ENCODE measurements at places on chromosomes 16 and 17.

DNA sequence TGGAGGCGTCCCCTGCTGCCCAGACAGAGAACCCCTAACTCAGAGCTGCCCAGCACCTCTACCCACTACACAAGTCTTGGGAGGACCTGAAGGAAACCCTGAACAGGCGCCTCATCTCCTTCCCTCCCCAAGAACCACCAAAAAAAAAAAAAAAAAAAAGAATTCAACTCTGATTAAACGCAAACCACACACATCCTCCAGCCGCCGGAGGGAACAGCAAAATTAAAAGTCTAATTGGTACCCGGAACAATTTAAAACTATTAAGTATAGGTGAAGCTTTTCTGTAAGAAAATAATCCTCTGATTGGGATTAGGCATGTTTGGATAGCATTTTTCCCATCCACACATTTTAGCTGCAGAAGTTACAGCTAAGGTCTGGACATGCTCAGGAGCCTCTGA lies 202.7 kb downstream of the ZNF423 start:
- DNase-seq = no peak

DNA sequence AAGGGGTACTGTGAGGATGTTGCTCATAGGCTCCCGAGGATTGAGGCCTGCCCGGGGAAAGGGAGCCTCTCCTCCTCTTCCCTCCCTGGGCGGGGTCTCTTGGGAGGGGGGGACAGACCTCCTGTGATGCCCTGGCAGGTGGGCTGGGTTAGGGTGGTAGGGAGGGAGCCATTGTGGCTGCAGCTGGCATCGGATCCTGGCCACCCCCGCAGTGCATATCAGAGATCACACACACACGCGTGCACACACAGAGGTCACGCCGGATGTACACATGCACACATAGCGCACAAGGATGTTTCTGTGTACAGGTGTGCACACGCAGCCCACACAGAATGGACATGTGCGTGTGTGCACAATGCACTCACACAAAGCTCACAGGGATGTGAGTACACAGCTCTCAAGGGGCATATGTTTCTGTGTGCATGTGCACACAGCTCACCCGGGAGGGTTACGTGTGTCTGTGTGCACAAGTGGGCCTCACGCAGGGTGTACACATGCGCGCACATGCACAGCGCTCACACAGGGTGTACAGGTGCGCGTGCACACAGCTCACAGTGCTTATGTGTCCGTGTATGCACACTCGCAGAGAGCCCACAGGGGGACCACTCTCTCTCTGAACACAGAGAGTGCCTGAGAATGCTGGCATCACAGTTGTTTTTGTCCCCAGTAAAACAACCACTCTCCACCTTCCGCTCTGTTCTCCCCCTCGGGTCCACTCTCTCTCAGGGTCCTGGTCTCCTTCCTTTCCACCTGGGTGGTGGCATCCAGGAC lies 2.4 kb downstream of the GJD3 start:
- DNase-seq = no peak

DNA sequence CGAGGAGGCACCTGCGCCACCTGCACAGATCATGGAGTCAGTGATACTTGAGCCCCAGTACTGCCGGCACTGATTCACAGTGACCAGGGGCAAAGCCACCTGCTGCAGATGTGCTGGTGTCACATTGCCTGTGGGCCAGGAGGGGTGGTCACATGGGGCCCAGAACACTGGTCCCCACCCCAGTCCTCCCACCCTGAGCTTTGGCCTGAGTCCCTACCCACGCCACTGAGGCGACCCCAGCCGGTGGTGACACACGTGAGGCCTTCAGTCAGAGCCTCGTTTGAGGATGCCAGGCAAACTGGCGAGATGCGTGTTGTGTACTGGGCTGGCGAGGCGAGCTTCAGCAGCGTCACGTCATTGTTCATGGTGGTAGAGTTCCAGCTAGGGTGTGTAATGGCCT lies 1.5 kb downstream of the CTRL start:
- DNase-seq = no peak

DNA sequence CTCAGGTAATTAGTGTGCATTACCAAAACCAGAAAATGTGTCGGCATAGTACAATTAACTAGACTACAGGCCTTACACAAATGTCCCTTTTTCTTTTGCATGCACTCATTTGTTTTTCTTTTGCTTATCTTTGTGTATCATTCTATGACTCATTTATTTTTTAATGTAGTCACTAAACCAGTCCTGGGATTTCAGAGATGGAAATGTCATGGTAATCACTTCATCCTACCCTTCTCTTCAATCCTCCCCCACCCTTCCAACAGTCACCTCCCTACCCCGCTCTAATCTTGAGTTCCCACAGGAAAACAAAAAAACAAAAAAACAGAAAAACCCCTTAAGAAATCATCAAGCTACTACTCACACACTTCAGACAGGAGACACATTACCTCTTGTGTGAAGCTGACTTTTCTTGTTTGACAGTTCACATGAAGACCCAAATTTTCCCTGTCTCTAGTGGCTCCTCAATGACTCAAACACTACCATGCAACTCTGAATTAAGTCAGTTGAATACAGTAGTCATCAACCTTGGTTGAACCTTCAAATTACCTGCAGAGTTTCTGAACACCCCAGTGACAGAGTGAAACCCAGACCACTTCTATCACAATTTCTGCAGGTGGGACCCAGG lies 242.4 kb upstream of the SALL1 start:
- DNase-seq = no peak

DNA sequence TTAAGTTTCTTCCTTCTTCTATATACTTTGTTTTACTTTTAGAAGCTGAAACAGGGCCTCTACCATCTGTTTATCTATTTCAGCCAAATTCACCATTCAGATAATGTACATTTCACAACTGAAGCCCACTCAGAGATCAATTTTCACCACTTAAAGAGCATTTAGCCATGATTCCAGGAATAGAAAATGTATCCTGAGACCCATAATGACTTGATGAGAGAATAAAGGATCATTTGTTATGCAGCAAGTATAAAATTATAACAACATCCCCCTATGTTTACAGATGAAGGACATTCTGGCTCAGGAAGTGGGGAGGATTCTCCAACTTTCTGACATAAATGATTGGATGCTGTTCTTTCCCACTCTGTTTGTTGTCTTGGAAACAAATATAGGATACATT lies 962.1 kb upstream of the EEF2KMT start:
- no peak for DNase-seq

GRCh38 chr16:4471869-4472268 lies 2.6 kb downstream of the NMRAL1 start:
- DNase-seq = no peak

- no peak for DNase-seq
Observed at GRCh38 chr16:77918809-77919707, 103.3 kb upstream of the CLEC3A start.

DNA sequence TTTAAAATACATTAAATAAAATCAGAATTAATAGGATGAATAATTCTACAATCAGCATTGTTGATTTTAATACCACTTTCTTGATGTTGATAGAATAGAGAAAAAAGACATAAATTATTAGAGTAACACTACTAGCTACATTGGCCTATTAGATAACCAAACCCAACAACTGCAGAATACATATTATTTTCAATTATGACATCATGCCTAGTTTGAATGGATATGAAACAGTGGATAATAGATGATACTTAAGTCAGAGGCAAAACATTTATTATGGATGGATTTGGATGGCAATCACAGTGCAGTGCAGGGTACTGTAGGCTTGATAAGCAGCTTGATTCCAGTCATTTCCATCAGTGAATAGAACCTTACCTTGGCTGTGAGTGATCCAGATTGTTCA lies 293.1 kb downstream of the BCAS3 start:
- no peak for DNase-seq

GRCh38 chr17:79026376-79027273 lies 2.7 kb downstream of the C1QTNF1 start:
- DNase-seq = no peak

GRCh38 chr17:58580671-58581070 lies 66.2 kb upstream of the MTMR4 start:
- DNase-seq = no peak

- DNase-seq = no peak
Observed at GRCh38 chr17:67050471-67051154, 6.3 kb downstream of the CACNG1 start.

GRCh38 chr17:17531156-17531555 lies 35.0 kb upstream of the RASD1 start:
- DNase-seq = no peak

DNA sequence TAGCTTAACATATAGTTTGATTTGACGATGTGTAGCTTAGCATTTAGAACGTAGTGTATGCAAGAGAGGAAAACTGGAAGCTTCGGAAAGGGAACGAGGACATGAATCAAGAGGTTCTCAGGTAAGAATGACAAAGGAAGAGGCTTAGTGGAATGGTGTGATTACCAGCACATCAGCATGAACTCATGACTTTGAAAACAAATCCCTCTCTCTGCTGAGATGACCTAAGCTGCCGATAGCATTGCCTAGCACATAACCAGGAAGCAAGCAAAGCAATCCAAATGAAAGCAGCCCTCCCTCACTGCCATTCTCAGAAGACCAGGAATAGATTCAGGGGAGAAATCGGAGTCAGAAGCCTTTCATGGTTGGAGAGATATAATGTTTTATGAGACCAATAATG lies 51.3 kb upstream of the CCL1 start:
- no peak for DNase-seq

DNA sequence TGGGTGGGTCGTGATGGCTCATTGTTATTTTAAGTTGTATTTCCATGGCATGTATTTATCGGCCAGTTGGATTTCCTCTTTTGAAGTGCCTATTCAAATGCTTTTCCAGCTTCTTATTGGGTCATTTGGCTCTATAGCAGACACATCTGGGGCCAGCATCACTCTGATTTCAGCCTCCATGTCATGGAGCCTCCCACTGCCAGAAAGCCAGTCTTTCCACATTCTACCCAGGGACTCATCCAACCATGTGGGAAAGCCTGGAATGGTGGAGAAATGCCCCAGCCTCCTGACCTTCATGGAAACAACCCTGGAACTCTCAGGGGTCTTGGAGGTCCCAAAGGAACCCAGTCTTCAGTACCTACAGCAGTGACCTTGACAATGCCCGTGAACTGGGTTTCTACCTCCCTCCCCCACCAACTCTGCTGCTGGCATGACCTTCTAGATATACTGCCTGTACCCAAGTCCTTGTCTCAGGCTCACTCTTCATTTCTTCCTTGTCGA lies 33.8 kb upstream of the ADGRG1 start:
- no peak for DNase-seq

DNA sequence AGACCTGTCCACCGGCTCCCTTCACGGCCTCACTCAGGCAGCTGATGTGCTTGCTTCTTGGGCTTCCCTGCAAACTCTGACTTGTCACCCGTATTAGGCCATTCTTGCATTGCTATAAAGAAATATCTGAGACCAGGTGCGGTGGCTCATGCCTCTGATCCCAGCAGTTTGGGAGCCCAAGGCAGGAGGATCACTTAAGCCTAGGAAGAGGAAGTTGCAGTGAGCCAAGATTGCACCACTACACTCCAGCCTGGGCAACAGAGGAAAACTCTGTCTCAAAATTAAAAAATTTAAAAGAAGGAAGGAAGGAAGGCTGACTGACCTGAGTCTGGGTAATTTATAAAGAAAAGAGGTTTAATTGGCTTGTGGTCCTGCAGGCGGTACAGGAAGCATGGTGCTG lies 17.0 kb downstream of the SOST start:
- no peak for DNase-seq

GRCh38 chr16:72621651-72622050 lies 426.3 kb downstream of the ZFHX3 start:
- no peak for DNase-seq

- no peak for DNase-seq
Observed at GRCh38 chr17:74883241-74883745, 10.1 kb downstream of the FADS6 start.

GRCh38 chr16:88387941-88388627 lies 5.3 kb downstream of the ZNF469 start:
- DNase-seq = no peak

DNA sequence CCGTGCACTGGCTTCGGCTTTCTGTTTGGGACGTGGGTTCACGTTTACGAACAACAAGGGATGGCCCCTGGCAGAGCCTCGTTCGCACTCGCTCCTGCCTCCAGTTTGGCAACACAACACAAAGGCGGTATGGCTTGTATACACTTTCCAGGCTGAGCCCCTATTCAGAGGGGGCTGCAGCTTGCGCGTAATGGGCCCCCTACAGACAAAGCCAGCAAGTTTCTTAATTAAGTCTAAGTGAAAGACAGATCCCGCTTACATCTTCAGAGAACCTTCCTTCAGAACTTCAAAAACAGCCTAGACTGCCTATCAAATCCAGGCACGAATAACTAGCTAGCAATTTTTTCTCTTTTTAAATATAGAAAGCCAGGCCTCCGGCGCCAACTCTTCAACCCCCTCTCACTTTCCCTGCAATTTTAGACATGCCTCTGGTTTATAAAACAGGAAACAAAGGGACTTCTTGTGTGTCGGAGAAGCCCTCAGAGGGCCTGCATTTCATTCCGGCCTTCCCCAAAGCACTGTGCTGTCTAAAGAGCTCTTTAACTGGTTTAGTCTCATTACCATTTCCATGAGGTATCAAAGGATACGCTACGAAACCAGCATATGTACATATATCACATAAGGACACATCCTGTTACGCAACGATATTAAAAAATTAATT lies 244.9 kb downstream of the STX8 start:
- DNase-seq = no peak

- DNase-seq = no peak
Observed at GRCh38 chr16:54928016-54928356, 2.7 kb upstream of the IRX5 start.

- DNase-seq = no peak
Observed at GRCh38 chr16:85005285-85006069, 5.9 kb downstream of the ZDHHC7 start.

GRCh38 chr17:54780238-54780637 lies 120.4 kb upstream of the TOM1L1 start:
- DNase-seq = no peak

DNA sequence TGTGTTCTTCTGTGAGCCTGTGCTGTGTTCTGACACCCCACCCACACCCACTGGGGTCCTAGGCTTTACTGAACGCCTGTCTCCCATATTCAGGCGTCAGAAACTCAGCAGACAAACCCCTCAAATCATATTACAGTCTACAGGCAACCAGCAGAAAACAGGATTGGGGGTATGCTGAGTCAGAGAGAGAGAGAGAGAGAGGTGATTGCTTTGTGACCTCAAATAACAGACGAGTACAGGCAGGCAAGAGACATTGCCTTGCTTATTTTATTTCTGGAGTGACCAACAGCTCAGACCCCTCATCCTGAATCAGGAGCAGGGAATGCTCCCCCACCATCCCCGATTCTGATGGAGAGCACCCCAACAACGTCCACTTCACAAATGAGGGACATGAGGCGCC lies 473.9 kb downstream of the PMP22 start:
- DNase-seq = no peak

- no peak for DNase-seq
Observed at GRCh38 chr16:31148896-31149295, 970 bp downstream of the PRSS36 start.

All from fibroblast of skin of left quadriceps (primary cell).